ENCODE measurements at places on chromosomes 7 and 10.

GRCh38 chr7:111498391-111499007 is 63.8 kb downstream of the IMMP2L start:
- no peak for DNase-seq

DNA sequence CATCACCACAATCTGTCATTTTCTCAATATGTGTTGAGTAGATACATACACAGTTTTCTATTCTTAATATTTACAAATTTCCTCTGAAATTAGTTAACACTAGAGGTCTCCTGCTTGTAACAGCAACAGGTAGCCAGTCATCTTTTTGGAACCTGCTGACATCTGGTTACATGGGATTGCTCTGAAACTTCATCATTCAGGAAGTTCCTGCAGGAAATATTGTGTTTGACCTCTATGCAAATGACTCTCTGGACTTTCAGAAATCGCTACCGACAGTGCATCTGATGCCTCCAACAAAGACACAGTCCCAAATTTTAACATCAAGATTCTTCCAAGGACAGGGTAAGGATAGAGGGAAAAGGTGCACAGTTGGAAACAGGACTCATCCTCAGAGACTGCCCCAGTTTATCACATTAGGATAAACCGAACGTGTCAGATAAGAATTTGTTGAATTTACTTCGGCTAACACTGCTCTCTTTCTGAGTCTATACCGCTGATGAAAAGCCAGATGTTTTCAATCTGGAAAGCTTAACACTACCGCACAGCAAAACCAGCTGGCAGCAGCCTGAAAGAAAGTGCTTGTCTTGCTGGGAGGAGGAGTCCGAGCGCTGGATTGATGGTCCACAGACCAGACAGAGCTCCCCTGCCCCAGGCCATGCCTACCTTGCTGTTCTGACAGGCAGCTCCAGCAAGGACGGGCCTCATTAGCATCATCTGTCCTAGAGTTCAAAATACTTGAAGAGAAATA is 633.4 kb downstream of the PARD3 start:
- no peak for DNase-seq

GRCh38 chr10:14592566-14592965 is 182.1 kb downstream of the FAM107B start:
- DNase-seq = peak; percentile 61

DNA sequence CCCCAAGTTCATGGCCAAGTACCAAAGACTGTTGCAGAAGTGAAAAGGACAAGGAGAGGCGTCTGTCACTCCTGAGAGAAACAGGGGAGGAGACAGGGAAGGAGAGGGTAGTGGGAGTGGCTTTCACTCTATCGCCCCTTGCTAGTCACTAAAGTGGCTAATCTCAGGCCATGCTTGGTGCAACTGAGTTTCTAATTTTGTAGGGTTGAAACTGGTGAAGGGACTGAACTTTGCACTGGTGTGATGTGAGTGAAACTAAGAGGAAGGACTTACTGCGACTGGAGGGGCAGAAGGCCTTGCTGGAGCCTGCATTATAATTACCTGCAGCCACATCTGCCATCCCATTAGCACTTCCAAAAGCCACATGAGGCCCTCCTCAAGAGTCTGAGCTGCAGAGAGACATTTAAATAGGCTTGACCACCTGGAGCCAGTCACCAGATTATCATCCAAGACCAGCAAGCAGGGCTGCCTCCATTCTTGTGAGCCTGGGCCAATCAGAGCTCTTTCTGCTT is 107.2 kb upstream of the EEPD1 start:
- no peak for DNase-seq

DNA sequence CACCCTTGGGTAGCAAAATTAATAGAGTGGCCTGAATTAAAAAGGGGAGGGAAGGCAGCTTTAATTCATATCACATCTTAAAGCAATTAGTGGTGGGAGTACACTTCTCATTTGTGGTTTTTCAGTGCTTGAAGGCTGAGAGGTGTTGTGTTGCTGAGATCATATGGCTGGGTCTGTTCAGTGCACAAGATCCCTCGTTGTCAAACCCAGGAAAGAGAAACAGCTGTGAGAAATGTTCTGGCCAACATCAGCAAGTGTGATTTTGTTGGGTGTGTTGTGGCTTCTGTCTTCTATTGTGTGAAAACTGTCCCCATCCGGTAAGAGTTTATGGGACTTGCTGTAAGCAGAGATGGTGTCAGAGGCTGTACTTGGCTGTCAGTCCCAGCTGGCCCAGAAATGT is 197.9 kb upstream of the BMPER start:
- DNase-seq = no peak

DNA sequence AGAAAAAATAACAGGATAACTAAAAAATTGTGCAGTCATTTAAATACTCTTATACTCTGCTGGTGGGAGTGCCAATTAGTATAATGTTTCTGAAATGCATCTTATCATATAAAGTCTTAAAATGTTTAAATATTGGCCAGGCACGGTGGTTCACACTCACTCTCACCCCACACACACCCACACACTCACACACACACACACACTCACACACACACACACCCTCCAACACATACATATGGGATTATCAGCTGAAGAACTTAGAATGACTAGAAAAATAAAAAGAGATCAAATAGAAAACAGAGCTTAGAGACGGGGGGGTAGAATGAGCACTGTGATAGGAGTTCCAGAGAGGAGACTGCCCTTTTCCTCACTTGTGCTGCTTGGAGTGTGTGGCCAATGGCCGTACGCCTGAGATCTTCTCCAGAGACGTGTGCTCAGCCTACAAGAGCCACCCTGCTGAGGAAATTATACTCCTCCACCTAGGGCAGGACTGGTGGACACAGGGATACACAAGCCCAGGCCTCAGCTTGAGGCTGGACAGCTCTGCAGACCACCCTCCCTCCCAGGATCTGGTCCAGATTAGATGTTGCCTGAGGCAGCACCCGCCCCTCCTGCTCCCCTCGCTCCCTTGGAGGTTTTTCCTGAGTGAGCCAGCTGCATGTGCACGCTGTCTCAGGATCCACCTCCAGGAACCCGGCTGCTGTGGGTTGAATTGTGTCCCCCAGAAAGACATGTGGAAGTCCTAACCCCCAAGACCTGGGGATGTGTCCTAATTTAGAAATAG is 26.5 kb upstream of the PRKAG2 start:
- DNase-seq = no peak

DNA sequence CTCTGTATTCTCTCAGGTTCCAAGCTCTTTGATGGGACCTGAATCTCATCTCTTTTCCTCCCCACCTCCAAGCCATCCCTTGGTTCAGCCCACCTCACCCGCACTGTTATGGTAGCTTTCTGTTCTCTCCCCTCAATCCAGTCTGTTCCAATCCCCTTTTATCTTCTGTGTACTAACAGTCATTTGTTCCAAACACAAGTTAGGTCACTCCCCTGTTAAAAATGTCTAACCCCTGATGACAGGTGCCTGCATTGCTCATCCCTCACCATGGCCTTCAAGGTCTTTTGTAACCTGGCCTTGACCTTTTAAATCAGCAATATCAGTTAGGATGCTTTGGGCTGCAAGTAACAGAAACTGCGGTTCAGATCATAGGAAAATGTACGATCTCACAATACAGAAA is 74.8 kb downstream of the CYP26A1 start:
- DNase-seq = no peak

GRCh38 chr10:23065181-23065948 is 30.0 kb upstream of the MSRB2 start:
- peak; percentile 53 for DNase-seq

GRCh38 chr10:115278294-115278693 is 185.1 kb downstream of the ATRNL1 start:
- DNase-seq = no peak

DNA sequence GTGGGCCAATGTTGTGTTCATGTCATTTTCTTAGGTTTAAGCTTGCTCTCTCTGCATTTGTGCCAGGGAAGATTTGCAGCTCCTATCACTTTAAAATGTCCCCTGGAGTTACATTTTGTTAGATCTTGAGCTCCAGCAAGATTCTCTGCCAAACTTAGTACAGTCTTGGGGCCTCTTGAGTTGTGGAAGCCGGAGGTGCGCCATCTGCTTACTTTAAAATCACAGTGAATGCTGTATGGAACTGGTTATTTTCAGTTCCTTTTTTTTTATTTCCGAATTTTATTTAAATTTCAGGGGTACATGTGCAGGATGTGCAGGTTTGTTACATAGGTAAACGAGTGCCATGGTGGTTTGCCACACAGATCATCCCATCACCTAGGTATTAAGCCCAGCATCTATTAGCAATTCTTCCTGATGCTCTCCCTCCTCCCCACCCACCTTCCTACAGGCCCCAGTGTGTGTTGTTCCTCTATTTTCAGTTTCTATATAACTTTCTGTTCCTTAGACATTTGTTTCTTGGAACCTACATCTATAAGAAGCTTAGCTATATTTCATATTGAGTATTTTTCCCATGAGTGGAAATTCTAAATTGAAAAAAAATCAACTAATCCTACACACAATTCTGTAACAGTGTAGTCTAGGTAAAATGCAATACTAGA is 114.4 kb upstream of the CREB5 start:
- DNase-seq = no peak

GRCh38 chr10:77101341-77101740 is 536.3 kb downstream of the KCNMA1 start:
- DNase-seq = no peak

GRCh38 chr10:14653271-14654161 is 121.2 kb downstream of the FAM107B start:
- DNase-seq = no peak

GRCh38 chr7:105584165-105584564 is 2.9 kb upstream of the EFCAB10 start:
- DNase-seq = no peak

GRCh38 chr7:24304494-24305095 is 20.6 kb downstream of the NPY start:
- no peak for DNase-seq

GRCh38 chr10:114632869-114633715 is 25.0 kb downstream of the ABLIM1 start:
- peak; percentile 76 for DNase-seq

GRCh38 chr10:87771871-87772500 is 46.0 kb downstream of the ATAD1 start:
- DNase-seq = peak; percentile 51

- DNase-seq = no peak
These were observed 40.3 kb upstream of the PSMG3 start for GRCh38 chr7:1610013-1610677.

GRCh38 chr7:43569424-43569823 is 13.5 kb upstream of the STK17A start:
- no peak for DNase-seq

DNA sequence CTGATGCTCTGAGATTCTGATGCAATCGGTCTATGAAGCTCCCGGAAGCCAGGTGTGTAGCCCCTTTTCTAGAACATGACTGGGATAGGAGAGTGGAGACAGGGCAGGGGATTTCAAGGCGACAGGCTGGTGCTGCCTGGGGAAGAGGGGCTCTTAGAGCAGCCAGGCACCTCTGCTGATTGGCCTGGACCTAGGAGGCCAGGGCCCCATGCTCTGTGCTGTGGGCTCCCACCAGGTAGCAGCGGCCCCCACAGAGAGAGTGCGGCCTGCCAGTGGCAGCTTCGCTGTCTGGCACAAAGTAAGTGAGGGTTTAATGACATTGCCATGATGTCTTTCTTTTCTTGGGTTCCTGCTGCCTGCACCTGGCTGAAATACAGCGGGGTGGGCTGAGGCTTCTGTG is 99.4 kb upstream of the PODXL start:
- no peak for DNase-seq

- DNase-seq = no peak
These were observed 124.8 kb downstream of the EVX1 start for GRCh38 chr7:27367179-27367932.

- no peak for DNase-seq
These were observed 177.7 kb downstream of the KCNMA1 start for GRCh38 chr10:77459905-77460304.

DNA sequence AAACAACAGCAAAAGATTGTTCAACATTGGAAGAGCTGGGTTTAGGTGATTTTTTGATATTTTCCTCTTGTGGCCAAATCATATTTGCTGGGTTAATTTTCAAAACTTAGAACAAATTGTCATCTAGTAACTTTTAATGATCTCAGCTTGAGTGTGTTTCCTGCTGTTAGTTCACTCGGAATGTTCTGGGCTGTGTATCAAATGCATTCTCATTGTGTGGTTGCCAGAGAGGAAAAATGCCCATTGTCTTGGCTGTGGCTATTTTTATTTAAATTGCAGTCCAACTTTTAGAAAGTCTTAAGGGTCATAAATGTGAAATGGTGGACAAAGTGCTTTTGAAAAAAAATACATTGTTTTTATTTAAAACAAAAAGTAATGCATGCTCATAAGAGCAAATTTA is 542.0 kb downstream of the TNS3 start:
- DNase-seq = peak; percentile 5

DNA sequence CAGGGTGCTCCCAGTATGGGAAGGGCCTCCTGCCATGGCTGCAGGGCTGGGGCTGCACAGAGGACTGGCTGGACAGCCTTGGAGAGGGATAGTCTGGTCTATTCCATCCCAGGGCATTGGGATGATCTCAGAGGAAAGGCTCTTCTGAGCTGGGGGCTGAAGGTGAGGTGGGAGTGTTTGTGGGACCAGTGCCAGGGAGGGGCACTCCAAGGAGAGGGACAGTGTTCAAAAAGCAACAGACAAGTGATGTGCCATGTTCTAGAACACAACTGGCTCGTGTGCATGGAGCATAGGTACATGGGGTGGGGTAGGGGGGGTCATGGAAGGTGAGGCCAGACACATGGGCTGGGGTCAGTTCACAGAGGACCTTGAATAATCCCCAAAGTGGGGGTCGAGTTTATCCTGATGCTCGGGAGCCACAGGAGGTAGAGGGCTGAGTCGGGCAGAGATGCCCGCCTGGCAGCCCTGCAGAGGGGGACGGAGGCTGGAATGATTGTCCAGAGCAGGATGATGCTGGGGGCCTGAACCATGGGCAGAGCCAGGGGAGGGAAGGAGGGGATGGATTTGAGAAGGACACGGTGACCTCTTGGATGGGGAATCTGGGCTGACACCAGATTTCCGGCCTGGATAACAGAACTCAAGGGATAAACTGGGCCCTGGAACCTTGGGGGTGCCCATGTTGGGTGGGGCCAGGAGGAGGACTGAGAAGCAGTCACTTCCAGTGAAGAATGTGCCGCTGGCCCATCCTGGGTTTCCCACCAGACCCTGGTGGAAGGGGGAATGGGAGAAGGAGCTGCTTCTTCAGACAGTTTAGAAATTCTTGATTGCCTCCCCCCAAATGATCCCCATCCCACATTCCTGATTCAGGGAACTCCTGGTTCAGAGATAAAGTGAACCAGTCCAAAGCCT is 50.4 kb downstream of the NEURL1 start:
- DNase-seq = no peak

DNA sequence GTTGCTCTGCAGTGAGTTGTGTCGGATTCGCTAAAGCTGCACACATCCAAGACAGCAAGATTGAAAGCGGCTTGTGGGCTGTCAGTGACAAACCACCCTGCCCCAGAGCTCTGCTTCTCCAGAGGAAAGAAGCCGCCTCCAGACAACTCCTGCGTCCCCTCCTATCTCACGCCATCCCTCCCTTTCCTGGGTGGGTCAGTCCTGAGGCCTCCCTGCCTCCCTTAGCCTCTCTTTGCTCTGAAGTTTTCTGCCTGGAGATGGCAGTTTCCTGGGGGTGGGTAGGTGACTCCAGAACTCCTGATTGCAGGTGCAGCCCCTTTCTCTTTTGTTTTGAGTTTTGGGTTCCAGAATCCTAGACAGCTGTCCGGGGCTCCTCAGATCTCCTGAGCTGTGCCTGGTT is 78.7 kb downstream of the EMX2 start:
- DNase-seq = no peak

Data from G401 (cell line).